ENCODE measurements at places on chromosomes 5 and 9. TPM values are rescaled to one million over a fixed set of nuclear protein-coding genes. Genes with fewer than 3 reads are reported as not detected.

- H3K36me3 ChIP-seq, result no peaks in the 10 kb centered on the region
- H3K4me1 ChIP-seq, result no peaks in the 10 kb centered on the region
- DNase-seq, result no peak
- no peaks in the 10 kb centered on the region for H3K27me3 ChIP-seq
- no peak overlapping the region for H3K4me3 ChIP-seq
Observed at GRCh38 chr9:80775530-80775929, 913.8 kb downstream of the TLE1 start.

- H3K4me1 ChIP-seq, result no peaks in the 10 kb centered on the region
- no peak overlapping the region for H3K4me3 ChIP-seq
- H3K36me3 ChIP-seq, result no peaks in the 10 kb centered on the region
- peaks cover 2% of the 10 kb centered on the region for H3K27me3 ChIP-seq
- no peak for DNase-seq
Observed at GRCh38 chr9:32251539-32251938, 132.9 kb upstream of the ACO1 start.

DNA sequence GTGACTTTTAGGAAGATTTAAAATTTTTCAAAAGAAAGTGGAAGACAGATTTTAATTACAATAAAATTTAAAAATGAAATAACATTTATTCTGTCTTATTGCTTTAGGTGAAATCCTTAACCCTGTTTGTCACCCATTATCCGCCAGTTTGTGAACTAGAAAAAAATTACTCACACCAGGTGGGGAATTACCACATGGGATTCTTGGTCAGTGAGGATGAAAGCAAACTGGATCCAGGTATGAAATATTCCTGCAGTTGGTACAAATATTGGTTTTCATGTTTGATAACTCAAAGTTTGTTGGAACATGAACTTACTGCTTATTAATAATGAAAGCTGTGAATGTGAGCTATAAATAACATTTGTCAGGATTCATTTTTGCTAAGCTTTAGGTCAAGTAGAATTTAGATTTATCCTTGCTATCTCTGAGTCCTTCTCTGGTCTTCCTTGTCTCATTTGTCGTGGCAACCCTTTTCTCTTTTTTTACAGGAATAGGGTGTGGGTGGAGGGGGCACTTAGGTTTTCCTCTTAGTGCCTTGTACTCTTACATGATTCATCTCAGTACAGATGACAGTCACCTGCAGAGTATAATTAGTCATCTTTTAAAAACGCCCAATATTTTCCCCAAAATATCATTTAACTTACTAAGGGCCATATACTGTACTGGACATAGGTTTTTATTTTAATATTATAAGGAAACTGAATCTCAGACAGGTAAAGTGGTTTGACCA lies 95.3 kb upstream of the RASGRF2 start:
- no peak for DNase-seq
- H3K27ac ChIP-seq, result peak overlapping the region; percentile 38
- peak overlapping the region; percentile 3 for H3K4me3 ChIP-seq
- H3K4me1 ChIP-seq, result peaks cover 65% of the 10 kb centered on the region

DNA sequence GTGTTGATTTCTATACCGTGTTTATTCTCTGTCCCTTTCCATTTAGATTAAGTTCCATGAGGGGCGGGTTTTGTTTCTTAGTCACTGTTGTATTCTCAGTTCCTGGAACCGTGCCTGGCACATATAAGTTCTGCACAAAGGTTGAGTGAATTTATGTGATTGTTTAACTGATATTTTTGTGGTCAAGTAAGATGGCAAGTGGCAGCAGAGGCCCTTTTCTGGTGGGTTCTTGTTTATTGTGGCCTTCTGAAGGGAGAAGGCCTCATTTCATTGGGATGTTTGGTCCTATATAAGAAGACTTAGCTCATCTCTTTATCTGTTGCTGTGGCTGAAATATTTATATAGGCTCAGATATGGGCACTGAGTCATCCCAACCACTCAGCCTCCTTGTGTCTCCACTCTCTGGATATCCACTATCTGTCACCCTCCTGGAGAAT lies 262.5 kb downstream of the PSAT1 start:
- no peaks in the 10 kb centered on the region for H3K36me3 ChIP-seq
- H3K27ac ChIP-seq, result no peak overlapping the region
- no peak for DNase-seq
- no peaks in the 10 kb centered on the region for H3K27me3 ChIP-seq
- no peaks in the 10 kb centered on the region for H3K4me1 ChIP-seq

DNA sequence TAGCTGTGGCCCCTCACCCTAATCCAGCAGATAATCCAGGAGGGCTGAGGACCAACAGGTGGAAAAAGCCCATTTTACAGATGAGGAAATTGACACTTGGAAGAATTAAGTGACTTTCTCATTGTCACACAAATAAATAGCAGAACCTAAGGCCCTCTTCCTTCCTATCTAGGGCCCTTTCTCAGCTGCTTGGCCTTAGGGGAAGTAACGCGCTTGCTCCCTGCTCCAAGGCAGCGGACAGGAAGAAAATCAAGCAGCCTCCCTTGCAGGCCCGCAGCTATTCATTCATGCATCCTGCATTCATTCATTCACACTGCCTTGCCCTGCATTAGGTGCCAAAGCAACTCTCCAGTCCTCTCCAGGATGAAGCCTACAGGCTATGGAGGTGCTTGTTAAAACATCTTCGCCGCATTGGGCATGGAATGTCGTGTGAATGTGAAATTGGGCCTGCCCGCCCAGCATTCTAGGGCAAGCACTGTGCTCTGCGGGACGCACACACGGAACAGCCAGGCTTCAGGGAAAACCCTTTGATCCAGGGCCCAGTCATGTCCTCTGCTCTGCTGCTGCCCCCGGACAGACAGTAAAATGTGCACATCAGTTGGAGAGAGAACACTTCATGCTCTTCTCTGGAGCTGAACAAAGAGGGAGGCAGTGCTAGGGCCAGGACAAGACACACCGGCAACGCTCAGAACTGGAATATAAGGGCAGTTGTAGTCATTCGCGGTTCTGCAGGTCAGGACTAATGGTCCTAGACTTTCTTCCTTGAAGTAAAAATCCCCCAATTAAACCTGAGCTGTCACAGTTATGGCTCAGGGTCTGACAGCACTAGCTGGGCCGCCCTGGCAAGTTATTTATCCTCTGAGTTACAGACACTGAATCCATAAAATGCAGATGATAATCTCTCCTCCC lies 166.0 kb downstream of the COL23A1 start:
- H3K4me3 ChIP-seq, result no peak overlapping the region
- no peaks in the 10 kb centered on the region for H3K4me1 ChIP-seq
- no peak overlapping the region for H3K27ac ChIP-seq
- H3K36me3 ChIP-seq, result no peaks in the 10 kb centered on the region
- no peaks in the 10 kb centered on the region for H3K27me3 ChIP-seq

DNA sequence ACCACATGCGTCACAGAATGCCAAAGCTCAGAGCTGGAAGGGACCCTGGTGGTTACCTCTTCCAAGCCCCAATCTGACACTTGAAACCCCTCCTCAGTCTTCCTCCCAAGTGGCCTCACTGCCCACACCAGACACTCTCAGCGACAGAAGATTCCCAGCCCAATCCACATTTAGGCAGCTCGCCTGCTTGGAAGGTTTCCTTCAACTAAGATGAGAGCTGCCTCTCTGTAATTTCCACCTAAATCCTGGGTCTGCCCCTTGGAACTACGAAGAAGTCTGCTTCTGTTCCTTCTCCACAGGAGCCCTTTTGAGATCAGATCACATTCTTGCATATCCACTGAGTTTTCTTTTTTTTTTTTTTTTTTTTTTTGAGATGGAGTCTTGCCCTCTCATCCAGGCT lies 83.7 kb downstream of the PAX5 start:
- H3K4me3 ChIP-seq, result no peak overlapping the region
- H3K27me3 ChIP-seq, result peaks cover 39% of the 10 kb centered on the region
- no peak for DNase-seq
- H3K27ac ChIP-seq, result no peak overlapping the region
- H3K4me1 ChIP-seq, result peaks cover 5% of the 10 kb centered on the region

DNA sequence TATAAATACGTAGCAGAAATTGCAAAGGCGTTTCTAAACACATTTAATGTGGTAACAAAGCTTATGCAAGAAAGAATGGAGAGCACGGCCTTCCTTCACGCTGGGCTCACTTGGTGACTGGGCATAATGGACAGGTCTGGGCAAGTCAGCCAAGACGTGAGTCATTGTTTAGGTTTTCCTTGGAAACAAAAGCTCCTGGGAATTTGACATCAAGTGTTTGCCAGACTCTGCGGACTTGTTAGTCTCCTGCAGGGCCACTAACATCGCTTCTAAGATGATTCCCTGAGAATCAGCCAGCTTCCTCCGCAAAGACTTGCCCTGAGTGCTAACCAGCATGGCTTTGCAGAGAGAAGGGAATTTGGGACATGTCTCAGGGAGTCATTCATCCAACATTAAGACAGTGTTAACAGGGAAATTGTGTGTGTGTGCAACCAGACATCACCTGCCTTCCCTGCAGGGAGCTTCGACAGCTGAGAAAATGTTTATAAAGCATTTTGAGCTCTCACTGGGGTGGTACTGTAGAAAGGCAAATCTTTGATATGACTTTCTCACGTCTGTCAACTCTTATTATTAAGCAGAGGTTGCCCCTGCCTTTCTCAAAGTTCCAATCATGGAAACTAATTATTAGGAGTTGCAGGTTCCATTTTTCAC lies 182.5 kb downstream of the NTRK2 start:
- no peaks in the 10 kb centered on the region for H3K4me1 ChIP-seq
- H3K27me3 ChIP-seq, result peaks cover 8% of the 10 kb centered on the region
- no peak overlapping the region for H3K27ac ChIP-seq
- DNase-seq, result no peak
- no peaks in the 10 kb centered on the region for H3K36me3 ChIP-seq
- H3K4me3 ChIP-seq, result no peak overlapping the region

DNA sequence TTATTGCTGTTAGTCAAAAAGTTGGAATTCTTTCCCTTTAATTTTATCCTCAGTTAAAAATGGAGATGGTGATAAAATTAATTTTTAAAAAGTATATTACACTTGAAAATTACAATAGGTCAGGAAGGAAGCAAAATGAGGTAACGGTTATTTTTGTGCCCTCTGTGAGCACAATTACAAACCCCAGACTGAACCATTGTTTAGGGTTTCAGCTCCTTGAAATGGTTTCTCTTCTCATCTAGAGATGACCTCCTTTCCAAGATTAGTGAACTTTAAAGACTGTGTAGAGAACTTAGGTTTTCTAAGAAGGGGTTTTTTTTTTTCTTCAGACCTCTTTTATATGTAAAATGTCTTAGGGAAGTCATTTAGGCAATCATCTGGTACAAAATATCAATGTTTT lies 126.2 kb upstream of the CHD1 start:
- H3K4me3 ChIP-seq, result no peak overlapping the region
- no peaks in the 10 kb centered on the region for H3K4me1 ChIP-seq
- H3K36me3 ChIP-seq, result no peaks in the 10 kb centered on the region
- H3K27me3 ChIP-seq, result peaks cover 13% of the 10 kb centered on the region
- no peak for DNase-seq
- H3K27ac ChIP-seq, result no peak overlapping the region

DNA sequence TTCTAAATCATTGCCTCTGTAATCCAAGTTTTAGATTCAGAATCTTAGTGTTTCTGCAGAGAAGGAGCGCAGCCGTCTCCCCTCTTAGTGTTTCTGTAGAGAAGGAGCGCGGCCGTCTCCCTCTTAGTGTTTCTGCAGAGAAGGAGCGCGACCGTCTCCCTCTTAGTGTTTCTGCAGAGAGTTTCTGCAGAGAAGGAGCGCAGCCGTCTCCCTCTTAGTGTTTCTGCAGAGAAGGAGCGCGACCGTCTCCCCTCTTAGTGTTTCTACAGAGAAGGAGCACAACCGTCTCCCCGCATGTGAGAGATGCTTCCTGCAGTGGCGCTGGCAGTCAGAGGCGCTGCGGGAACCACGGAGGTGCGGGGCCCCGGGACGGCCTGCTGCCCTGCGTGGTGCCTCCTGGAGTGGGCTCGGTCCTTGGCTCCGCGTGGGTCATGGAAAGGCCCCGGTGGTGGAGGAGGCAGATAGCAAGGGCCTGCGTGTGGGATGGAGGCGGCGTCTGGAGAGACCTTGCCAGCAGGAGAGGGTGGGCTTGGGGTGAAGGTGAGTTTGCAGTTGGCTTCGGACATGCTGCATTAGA lies 10.9 kb downstream of the CEP72 start:
- H3K36me3 ChIP-seq, result peaks cover 12% of the 10 kb centered on the region
- H3K27me3 ChIP-seq, result no peaks in the 10 kb centered on the region
- DNase-seq, result no peak
- no peaks in the 10 kb centered on the region for H3K4me1 ChIP-seq
- H3K27ac ChIP-seq, result no peak overlapping the region
- no peak overlapping the region for H3K4me3 ChIP-seq

- peaks cover 34% of the 10 kb centered on the region for H3K4me1 ChIP-seq
- peaks cover 4% of the 10 kb centered on the region for H3K36me3 ChIP-seq
- no peak for DNase-seq
- H3K27me3 ChIP-seq, result no peaks in the 10 kb centered on the region
- H3K4me3 ChIP-seq, result peak overlapping the region; percentile 97
Observed at GRCh38 chr5:43482490-43483297, 971 bp downstream of the TMEM267 start.

DNA sequence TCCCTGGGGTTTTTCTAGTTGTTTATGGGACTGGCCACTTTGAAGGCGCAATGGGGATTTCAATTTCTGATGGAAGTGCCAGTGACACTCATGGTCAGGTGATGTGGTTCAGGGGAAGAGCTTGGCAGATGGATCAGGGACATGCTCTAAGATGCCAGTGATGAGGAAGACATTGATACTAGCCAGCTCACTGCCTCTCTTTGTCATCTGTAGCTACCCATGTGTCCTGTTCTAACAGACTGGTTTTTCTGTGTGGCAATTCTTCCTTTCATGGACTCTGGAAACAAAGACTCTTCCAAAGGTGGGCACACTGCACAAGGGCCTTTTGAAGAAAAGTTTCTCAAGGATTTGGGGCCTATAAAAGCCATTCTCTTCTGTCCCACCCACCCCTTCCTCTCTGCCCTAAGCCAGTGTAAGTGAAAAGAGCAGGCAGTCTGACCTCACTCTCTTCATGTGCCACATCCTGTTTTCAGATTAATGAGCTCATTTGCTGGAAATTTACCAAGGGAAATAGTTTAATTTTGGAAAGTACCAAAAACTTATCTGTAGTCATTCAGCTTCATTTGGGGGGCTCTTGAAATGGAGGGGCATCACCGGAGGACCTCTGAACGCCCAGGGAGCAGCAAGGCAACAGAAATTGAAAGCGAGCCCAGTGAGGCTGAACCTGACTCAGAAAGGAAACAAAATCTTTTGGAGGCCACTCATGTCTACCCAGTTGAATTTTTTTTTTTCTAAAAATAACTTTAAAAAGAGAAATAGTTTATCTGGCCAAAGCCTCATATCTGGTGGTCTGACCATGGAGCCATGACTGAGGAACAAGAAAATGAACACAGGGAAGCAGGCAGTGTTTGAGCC lies 4.9 kb upstream of the TRAF1 start:
- DNase-seq, result peak; percentile 59
- peaks cover 90% of the 10 kb centered on the region for H3K4me1 ChIP-seq

The TXNDC8 gene
- not detected for total RNA-seq

The TIMD4 gene
- 27.3 TPM for total RNA-seq

The PCDHB10 gene
- not detected for total RNA-seq

The C9orf50 gene
- not detected for total RNA-seq

Data from activated T-helper 1 cell treated with anti-CD3 and anti-CD28 coated beads, Interleukin-12 subunit alpha, Interleukin-12 subunit beta, Interleukin-2, Interleukin-4 antibody, amounts not matched to agents 30 ng/mL and 10 ng/mL and 1 ng/mL, durations not matched to agents 14 hours and 24 hours and 36 hours (primary cell).